Effector CD4-positive, alpha-beta T cell (primary cell): ENCODE measurements at places on chromosomes 16 and 17.

DNA sequence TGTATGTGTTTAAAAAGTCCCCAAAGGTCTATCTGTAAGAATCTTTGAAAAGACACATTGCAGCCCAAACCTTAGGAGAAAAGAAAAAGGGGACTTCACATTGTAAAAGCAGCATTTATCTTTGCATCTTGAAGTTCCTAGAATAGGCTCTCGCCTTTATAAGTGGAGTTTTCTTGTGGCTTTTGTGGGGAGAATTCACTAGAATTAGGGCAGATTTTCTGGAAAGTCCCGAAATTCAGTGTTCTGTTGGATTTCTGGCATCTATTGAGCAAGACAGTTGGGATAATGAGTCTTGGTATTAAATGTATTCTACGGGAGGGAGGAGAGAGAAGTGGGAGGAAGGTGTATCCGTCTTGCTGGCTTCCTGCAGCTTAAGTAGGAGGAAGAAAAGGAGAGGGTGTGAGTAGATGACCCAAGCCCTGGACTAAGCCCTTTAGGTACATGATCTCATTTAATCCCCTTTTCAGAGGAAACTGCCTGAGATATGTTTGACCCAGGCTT is 62.6 kb downstream of the PRKCA start:
- DNase-seq = no peak

DNA sequence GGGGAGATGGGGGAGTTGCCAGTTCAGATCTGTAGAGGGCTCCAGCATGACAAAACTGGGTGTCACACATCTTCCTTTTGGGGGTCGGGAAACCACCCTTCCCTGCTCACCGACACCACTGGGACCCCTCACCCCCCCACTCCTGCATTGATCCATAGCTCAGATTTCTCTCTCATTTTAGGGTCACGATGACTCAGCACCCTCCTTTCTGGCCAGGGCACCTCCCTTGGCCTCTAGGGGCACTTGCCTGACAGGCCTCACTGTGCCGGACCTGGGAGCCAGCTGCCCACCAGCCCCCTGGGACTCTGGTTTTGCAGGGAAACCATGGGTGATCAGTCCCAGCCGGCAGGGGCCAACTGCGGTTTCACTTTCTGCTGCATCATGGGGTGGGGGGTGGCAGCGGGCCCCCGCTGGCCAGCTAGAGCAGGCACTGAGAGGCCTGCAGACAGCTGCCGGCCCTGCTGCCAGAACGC is 239.4 kb downstream of the MRTFB start:
- DNase-seq = no peak

DNA sequence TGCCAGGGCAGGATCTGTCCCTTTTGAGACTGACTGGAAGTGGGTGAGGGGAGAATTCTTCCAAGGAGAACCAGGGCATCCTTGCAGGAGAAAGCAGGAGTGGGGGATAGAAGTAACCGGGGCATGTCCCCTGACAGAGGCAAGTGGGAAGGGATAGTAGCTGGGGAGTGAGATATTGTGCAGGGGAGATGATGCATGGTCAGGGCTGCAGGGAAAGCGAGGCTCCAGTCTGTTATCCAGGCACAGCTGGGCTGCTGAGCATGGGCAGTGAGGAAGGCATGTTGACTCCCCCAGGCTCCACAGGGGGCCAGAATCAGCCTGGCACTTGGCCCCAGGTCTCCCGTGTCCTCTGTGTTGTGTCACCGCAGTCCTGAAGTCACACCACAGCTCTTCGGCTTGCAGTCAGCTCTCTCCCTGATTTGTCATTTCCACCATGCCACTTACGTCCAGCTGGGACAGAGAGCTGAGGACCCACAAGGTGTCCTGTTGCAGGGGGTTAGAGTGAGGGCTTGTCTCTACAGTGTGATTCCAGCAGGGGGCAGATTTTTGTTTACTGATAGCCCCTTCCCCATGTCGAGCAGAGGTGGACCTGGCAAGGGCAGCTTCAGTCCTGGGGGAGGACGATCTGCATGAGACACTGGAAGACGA is 40.9 kb downstream of the B9D1 start:
- DNase-seq = no peak

GRCh38 chr16:87126403-87127025 is 190.7 kb downstream of the C16orf95 start:
- no peak for DNase-seq

- no peak for DNase-seq
These were observed 7.0 kb downstream of the ZNF843 start for GRCh38 chr16:31435341-31436220.

DNA sequence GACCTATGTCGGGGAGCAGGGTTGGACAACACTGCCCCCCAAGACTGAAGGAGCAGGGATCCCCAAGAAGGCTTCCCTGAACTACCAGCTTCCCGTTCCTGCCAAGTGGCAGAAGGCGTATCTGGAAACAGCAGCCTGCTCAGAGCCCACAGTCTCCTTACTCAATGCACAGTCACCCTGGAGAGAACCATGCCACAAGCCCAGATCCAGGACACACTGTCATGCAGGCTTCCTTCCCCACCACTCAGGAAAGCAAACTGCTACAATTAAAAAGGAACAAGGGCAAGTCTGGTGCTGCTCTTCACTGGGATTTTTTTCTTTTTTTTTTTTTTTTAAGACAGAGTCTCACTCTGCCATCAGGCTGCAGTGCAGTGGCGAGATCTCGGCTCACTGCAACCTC is 8.2 kb downstream of the WDR45B start:
- no peak for DNase-seq

DNA sequence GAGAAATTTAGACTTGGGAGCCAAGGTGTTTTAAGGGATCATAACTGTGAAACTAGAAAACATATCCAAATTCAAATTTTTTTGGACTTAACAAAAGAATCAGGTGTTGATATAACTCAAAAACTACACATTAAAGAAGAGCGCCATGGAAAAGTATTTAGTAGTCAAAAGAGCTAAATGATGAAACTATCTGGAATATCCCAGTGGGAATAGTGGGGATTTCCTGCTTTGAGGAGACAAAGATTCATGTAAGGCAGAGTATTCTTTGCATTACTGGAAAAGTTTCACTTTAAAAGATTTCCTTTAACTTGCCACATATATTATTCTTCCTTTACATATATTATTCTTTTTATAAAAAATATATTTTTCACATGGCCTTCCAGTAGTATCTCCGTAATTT is 40.3 kb upstream of the VPS4A start:
- DNase-seq = no peak

DNA sequence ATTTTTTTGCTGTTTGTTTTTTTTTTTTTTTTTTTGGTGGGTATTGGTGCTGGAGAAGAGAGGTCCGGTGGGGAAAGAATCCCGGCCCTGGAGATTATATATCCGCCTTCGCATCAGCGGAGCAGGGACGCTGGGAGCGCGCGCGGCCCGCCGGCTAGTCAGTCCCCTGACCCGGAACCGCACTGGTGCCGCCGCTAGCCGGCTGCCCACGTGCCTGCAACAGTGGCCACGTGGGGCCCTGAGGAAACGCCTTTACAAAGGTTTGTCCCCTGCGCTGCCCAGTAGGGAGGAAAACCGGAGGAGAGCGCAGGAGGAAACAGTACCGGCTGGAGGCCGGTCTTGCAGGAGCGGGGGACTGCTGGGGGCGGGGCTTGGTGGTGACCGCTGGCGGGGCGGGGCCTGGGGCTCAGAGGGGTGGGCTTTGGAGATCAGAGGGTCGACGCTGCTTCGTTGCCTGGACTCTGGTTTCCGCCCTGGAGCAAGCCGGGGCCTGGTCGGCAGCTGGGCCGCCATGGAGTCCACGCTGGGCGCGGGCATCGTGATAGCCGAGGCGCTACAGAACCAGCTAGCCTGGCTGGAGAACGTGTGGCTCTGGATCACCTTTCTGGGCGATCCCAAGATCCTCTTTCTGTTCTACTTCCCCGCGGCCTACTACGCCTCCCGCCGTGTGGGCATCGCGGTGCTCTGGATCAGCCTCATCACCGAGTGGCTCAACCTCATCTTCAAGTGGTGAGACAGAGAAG is at the start of gene G6PC3:
TSS of gene G6PC3 (plus strand) at position 281 of the 743 bp plus-strand sequence. CDS start at position 512, 231 bp downstream.
- DNase-seq = peak; percentile 56

- no peak for DNase-seq
These were observed 43.7 kb upstream of the ZNF750 start for GRCh38 chr17:82883419-82884031.

DNA sequence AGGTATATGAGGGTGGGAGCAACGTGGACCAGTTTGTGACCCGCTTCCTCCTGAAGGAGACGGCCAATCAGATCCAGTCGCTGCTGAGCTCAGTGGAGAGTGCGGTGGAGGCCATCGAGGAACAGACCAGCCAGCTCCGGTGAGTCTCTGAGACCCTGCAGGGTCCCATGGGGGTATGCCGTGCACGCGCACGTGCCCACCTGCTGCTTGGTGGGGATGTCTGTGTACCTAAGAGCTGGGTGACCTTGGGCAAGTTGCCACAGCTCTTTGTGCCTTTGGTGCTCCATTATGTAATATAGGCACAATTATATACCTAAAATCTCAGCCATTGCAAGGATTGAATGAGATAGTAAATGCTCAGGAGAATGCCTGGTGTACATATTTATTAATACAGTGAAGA is 22.4 kb downstream of the NECAB2 start:
- no peak for DNase-seq

- DNase-seq = no peak
These were observed 23.0 kb downstream of the TSPOAP1 start for GRCh38 chr17:58305626-58306025.
